HT-29 (cell line): ENCODE measurements at places on chromosomes 12 and 14. TPM values are rescaled to one million over a fixed set of nuclear protein-coding genes. Genes with fewer than 3 reads are reported as not detected.

DNA sequence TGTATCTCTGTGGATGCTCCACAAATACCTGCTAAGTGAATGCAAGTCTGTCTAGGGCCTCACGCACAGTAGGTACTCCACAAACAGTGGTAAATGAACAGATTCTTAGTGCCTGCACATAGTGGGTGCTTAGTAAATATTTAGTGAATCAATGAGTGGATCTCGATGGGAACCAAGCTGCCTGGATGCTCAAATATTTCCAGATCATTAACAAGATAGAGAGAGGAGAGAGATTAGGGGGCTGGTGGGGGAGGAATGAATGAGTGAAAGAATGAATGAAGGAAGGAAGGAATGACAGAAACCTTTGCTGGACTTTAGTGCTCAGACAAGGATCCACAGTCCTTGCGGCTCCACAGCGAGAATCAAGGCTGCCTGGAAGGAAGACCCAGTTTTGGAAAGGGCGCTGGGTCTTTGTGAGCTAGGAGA lies 118.2 kb downstream of the SCARB1 start:
- no peak for DNase-seq

DNA sequence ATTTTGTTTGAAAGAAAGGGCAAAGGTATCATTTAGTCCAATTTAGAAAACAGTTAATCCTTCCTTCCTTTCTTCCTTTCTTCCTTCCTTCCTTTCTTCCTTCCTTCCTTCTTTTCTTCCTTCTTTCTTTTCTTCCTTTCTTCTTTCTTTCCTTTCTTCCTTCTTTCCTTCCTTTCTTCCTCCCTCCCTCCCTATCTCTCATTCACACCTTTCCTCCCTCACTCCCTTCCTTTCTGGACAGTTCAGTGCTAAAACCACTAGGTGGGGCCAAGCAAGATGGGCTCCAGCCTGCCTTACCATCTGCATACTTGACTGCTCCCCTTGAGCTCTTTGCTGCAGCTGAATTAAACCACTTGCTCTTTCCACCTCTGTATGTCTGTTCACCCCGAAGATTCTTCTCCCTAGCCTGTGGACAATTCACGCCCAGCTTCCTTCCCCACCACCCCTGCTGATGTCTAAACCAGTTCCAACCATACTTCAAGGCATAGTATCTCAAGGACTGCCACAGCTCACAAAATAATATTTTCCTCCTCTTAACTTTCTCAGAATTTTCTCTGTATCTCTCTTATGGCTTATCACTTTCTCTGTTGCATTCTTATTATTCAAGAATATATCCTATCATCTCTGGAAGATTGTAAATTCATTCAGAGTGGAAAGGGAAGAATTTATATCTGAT lies 78.0 kb downstream of the DBX2 start:
- DNase-seq: peak; percentile 53

- no peak for DNase-seq
These were observed 163.9 kb downstream of the MED13L start for GRCh38 chr12:116113398-116114130.

DNA sequence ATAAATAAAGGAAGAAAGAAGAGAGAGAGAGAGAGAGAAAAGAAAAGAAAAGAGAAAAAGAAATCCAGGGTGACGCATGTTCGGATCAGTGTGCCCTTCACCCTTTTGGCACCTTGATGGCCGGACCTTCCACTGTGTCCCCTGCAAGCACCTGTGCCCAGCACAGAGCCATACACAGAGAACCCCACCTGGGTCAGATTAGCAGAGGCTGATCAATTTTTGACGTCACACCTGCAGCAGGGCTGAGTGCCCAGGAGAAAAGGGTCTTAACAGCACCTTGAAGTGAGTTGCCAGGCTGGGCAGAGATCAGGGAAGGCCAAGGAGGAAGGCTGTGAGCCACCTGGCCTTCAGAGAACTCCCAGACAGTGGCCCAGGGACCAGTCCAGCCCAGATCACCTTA lies 114.4 kb downstream of the CALM1 start:
- DNase-seq: no peak

GRCh38 chr12:21354641-21355040 lies 18.1 kb upstream of the IAPP start:
- no peak for DNase-seq

DNA sequence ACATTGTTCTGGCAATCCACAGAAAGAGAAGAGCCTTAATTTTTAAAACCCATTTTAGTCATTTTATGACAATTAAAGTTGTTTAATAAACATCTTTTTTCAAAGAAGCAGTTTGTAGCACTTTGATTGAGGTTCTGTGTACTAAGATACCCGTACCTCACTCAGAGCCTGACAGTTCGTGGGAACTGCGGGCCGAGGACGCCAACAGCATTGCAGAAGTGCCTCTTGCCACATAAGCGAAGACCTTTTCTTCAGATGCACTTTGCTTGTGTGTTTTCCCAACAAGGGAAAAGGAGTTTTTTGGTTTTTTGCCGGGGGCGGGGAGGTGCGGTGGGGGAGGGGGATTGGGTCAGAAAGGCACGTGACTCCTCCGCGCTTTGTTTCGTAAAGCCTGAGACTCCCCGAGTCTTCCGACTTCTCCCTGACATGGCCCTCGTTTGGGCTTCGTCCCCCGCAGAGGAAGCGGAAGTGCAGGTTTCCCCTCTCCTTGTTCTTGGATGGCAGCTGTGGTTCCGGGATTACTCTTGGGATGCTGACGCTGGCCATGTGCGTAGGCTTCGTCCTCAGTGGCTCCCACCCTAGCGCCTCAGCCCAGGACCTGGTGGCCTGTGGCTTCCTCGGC lies 70.8 kb downstream of the WDR20 start:
- DNase-seq: no peak

- no peak for DNase-seq
These were observed 6.3 kb downstream of the ITGA5 start for GRCh38 chr12:54412786-54413185.

GRCh38 chr12:11477110-11477509 lies 81.7 kb upstream of the PRB2 start:
- DNase-seq: no peak

DNA sequence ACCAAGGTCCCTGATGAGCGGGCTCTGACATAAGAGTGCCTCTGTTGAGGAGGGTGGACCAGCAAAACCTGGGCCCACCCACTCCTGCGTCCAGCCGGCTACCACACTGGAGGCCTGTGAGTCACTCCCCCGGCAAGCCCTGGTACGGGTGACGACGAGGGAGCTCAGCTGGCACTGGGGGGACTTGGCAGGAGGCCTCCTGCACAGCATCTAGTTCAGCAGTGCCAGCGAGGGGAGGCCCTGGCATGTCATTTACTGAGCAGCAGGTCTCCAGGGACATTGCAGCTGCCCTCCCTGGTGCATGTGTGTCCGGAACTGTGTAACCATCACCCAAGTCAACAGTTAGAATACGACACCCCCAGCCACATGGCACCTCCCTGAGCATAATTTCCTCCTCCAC lies 24.4 kb downstream of the CD9 start:
- no peak for DNase-seq

- DNase-seq: peak; percentile 54
These were observed 2.6 kb downstream of the BMP4 start for GRCh38 chr14:53953828-53954550.

GRCh38 chr12:2752676-2753371 lies 41.9 kb upstream of the FKBP4 start:
- DNase-seq: peak; percentile 67

DNA sequence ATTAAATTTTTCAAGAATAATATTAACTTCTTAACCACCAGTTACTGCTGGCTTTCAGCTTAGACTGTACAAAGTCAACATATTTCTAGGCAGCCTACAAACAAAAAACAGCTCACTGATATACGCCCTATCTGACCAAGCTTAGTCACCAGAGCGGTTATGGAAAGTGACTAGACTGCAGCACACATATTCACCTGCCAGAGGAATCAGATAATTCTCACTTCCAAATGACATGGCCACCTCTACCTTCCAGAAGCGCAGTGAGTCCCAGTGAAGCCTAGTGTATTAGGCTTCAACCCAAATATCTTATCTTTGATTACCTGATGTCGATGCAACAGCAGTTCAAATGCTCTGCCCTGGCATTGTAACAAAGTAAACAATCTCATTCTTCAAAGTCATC lies 8.5 kb downstream of the STXBP6 start:
- DNase-seq: peak; percentile 45

DNA sequence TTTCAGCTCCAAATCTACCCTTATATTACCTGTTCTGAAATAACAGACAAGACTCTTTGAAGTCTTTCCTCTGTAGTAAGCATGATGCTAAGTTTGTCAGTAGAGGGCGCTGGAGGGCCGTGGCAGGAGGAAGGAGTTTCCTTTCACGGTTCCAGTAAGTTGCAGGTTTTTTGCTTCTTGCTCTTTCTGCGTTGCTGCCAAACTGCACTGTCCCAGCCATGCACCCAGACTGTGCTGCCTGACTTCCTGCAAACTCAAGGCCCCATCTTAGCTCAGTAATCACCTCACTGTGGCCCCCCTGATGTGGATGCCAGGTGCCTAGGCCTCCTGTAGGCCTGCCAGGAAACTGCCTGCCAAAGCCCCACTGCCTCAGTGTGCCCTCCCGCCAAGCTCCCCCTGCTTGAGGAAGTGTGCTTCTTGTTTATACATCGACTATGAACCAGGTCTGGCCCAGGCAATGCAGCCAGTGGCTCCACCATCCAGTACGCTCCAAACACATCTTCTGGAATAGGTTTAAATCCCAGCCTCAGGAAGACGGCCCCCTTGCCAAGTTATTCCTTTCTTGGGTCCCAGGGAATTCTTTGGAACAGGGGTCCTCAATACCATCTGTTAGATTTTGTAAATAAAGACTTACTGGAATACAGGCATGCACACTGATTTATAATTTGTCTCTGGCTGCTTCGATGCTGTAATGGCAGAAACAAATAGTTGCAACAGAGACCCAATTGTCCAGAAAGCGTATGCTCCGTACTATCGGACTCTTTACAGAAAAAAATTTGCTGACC lies 193.7 kb upstream of the LRIG3 start:
- DNase-seq: peak; percentile 83

Gene AQP5
- total RNA-seq: 109 and 110 TPM in 2 replicates

Gene GCH1
- total RNA-seq: 11.5 and 11.8 TPM in 2 replicates

Gene DENND5B
- 25.1 and 28.3 TPM in 2 replicates for total RNA-seq

Gene KLRK1
- 0.05 TPM in 1 of 2 replicates, not detected in the other for total RNA-seq

Gene TAS2R31
- total RNA-seq: 1.3 and 2.3 TPM in 2 replicates
